ENCODE measurements at places on chromosomes 5 and 9.

GRCh38 chr5:13746026-13746425 lies 198.5 kb downstream of the DNAH5 start:
- DNase-seq, result no peak

DNA sequence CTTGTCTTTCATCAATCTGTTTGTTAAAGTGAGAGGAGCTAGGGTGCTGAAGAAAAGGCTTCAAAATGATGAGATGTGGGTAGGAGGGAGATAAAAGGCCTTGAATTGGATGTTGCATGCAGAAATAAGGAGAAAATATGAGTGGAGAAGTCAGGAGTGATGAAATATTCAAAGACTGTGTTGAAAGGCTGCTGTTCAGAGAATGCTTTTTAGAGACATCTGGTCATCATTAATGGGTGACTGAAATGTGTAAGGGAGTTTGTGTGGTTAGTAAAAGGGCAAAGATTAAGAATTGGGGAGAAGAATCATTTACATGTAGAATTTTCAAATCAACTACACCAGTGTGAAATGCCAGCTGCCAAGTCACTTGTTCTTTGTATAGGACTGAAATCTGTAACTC lies 383.9 kb downstream of the MAT2B start:
- DNase-seq, result no peak

DNA sequence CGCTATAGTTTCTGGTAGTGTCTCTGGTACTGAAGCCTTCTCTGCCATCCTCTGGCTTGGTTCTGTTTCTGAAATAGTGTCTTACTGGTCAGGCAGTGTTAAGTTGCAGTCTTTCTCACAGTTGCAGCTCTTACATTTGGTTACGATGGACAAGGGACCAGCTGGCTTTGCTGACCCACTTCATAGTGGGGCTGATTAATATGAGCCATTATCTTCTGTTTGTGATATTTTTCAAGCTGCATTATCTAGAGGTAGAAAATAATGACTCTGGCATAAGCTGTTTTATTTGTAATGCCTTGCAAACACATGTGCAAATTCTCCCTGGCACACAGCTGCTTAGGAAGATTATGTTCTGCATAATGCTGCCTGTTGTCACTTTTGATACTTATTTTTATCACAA lies 199.1 kb downstream of the KDM4C start:
- no peak for DNase-seq

- DNase-seq, result no peak
These were observed 166.6 kb downstream of the CDK5RAP2 start for GRCh38 chr9:120413121-120414048.

GRCh38 chr9:127199001-127199791 lies 65.4 kb upstream of the GARNL3 start:
- peak; percentile 77 for DNase-seq

- no peak for DNase-seq
These were observed 92.1 kb downstream of the VCAN start for GRCh38 chr5:83563631-83564030.

DNA sequence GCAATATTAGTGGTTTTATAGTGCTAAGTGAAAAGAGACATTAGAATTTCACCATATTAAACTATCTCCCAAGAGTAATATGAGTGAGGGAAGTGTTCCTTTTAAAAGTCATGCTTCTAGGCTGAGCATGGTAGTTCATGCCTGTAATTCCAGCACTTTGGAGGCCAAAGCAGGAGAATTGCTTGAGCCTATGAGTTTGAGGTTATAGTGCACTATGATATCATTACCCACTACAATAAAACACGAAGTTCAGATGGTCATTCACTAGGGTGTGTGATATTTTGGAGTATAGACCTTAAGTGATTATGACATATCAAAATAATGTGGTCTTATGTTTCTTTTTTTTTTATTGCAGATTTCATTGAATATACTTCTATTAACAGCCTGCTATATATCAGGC lies 6.7 kb downstream of the KIF2A start:
- DNase-seq, result no peak

- no peak for DNase-seq
These were observed 112.1 kb downstream of the KIF4B start for GRCh38 chr5:155125551-155126095.

GRCh38 chr5:143026380-143026779 lies 256.2 kb downstream of the ARHGAP26 start:
- DNase-seq, result no peak

GRCh38 chr9:135076143-135076875 lies 11.2 kb upstream of the OLFM1 start:
- no peak for DNase-seq

DNA sequence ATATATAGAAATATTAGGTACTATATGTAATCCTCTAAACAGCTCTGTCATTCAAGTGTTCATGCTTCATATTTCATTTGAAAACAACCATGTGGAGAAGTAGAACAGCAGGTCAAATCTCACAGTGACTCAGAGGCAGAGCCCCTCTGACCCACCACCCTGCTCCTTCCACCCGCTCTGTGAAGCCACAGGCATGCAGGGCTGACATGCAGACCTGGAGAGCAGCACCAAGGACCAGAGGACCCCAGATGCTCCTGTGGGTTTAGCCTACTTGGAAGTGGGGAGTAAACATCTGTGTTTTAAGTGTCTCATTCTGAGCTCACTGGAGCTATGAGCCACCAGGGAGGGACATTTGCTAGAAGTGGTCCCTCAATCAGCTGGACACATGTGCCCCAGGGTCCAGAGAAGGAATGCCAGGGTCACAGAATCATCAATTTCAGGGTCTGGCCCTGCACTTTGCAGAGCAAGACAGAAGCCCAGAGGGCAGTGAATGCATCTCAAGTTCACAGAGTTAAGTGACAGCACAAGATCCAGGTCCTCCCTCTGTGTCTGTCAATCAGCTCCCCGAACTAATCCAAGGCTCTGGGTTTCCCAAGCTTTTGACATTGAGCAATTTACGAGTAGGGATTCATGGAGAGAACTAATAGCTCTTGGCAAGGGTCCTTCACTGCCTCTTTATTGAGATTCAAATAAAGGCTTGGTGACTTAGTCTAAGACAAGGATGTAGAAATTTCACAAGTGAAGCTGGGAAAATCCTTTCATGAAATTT lies 441.1 kb downstream of the SEMA5A start:
- DNase-seq, result no peak

DNA sequence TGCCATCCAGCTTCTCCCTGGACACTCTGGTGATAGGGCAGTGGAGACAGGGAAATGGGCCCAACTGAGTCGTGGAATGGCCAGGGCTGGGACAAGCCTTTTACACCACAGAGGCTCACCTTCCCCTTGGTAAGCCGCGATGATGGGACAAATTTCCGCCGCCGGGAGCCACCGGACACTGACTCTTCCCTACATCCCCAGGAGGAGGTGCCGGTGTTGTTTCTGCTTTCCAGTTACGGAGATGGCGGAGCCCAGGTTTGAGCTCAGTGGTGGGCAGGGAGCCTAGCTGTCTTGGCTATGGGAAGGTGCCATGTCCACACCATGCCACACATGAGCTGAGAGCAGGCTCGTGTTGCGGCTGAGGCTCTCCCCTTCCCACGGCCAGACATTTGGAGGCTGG lies 19.9 kb upstream of the WNK2 start:
- no peak for DNase-seq

DNA sequence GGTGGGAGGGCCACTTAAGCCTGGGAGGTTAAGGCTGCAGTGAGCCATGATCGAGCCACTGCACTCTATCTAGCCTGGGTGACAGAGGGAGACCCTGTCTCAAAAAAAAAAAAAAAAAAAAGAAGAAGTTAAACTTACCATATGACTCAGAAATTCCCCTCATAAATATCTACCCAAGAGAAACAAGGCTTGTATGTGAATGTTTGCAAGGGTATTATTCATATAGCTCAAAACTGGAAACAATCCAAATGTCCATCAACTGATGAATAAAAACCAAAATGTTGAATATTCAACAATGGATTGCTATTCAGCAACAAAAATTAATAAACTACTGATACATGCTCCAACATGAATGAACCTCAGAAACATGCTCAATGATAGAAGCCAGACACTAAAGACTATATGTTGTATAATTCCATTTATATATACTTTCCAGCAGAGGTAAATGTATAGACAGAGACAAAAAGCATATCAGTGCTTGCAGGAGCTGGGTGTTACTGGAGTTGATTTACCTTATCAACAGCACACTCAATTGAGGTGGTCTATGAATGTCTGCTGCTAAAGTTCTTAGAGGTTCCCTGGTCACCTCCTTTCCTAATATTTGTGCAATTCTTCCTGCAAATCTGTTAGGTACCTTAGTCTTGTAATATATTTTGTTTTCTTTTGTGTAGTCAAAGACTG lies 5.3 kb upstream of the SREK1 start:
- no peak for DNase-seq

- no peak for DNase-seq
These were observed 24.7 kb upstream of the TMEM250 start for GRCh38 chr9:136143215-136144001.

DNA sequence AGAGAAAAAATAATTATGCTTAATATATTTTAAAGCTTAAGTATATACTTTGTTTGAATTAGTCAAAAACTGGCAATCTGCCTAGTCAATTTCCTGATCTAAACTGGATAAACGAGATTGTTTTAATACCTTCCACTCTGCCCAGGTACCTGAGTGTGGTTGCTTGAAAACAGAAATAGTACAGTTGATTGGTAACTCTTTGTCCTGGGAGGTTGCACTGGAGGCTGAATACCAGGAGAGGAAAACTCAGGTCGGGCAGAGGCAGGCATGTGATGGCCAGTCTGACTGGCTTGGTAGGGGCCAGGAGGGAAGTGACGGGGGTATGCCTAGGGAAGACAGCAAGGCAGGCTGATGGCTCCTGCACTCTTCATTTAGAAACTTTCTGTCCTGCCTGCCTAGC lies 80.2 kb downstream of the PIK3R1 start:
- DNase-seq, result no peak

DNA sequence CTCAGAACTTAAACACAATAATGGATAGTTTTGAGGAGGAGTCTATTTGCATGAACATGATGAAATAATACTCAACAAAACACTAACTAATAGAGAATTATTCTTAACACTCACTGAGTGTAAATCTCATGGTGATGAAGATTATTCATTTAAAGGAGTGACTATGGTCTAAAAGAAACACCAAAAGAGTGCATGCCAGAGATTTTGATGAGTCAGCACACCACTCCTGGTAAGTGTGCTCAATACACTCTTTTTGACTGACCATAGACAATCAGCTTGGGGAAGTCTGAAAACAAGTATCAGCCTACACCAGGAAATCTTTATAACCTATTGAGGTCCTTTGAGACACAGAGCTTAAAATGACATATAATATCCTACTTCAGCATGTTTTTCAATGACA lies 6.8 kb upstream of the FST start:
- no peak for DNase-seq

GRCh38 chr9:106954558-106954957 lies 91.6 kb downstream of the ZNF462 start:
- DNase-seq, result no peak

DNA sequence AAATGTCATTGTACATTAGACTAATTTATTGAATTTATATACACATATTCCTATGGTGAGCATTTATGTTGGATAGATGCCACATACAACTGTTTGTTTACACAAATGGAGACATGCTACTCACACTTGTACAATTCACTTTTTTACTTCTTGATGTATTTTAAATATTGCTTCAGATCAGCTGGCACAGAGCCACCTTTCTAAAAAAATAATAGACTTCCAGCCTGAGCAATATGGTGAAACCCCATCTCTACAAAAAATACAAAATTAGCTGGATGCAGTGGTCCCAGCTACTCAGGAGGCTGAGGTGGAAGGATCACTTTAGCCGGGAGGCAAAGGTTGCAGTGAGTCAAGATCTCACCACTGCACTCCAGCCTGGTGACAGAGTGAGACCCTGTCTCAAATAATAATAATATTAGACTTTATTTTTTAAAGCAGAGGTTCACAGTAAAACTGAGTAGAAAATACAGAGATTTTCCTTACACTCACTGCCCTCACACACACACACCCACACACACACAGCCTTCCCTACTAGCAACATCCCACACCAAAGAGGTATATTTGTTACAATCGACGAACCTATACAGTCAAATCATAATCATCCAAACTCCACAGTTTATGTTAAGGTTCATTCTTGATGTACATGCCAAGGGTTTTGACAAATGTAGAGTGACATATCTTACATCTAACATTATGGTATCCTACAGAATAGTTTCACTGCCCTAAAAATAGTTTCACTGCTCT lies 16.5 kb upstream of the ADRB2 start:
- no peak for DNase-seq

DNA sequence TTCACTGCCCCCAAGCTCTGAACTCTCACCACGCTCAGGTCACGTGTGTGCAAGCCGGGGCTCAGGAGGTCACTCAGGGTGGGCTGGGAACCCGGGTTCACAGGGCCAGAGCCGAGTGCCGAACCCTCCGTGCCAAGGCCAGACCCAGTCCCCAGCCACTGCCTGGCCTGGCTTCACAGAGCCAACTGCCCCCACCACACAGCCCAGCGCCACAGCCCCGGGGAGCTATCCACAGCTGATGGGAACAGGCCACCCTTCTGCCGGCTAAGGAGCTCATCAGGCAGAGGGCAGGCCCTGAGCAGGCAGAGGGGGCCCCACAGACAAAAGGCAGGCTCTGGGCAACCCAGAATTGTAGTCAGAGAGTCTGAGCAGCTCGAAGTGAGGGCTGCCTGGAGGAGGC lies 117.0 kb downstream of the VAV2 start:
- DNase-seq, result no peak

- no peak for DNase-seq
These were observed 15.0 kb downstream of the NPR3 start for GRCh38 chr5:32726086-32726557.

DNA sequence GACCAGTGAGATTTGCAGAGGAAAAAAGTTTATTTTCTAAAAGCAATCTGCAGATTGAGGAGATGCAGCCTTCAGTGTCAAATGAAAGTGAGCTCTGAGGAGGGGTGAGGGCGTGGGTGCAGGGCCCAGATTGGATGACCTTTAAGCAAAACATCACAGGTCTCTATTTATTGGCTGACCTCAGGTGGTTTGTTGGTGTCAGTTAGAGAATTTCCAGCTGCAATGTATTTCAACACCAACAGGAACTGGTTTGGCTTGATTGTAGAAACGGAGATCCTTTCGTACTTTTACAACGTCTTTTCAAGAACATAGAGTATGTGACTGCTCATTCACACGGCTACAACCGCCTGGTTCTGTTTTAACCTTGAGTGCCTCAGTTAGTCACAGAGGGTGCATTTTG lies 1069.1 kb downstream of the EFNA5 start:
- DNase-seq, result no peak

DNA sequence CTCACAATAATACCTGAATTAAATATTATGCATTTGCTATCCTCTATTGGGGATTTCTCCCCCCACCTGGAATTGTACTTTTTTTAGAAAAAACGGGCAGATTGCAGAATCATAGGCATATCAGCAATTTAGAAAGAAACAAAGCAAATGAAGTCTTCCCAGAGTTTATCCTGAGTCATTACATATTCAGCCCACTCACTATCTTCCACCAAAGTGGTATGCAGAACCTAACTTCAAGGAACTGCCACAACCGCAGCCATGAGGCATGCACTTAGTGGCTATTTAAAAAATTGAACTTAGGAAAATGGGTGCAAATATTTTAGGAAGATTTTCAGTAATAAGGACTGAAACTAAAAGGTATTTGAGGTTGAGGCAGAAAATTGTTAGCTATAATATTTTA lies 48.6 kb downstream of the UBAP1 start:
- no peak for DNase-seq
